Hepatic stellate cell (primary cell): ENCODE measurements at places on chromosomes 3 and 15.

DNA sequence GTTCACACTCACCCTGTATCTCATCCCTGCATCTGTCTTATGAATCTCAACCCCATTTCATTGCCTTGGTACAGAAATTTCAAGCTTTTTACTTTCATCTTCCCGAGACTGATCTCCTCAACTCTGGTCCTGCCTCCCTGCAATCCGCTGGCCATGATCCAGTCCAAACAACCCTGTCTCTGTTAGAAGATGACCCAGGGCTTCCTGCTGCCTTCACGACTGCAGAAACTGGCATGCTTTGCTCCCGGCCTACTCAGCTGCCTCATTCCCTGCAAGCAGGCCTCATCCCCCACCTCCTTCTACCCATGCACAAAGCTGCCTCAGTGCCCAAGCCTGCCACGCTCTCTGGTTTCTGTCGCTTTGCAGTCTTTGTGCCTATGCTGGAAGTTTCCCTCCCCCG is 12.4 kb downstream of the HES1 start:
- peak; percentile 31 for DNase-seq

DNA sequence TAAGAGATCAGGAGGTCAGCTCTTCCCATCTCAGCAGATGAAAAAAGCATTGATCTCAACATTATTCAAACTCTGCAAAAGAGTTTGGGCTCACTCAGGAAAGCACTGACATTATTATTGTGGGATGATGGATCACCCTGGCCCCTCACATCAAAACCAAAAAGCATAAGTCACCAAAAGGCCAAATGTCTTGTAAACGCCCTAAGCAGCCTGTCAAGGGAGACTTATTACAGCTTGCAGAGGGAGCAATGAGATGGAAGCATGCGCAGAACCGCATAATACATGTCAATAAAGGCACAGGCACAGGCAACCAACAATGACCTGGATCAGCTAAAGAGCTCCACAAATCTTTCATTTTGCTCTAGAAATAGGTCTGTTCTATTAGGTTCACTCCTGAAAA is 4.6 kb downstream of the FSIP1 start:
- DNase-seq = no peak

GRCh38 chr15:52067545-52067926 is 45.0 kb downstream of the BCL2L10 start:
- no peak for DNase-seq

GRCh38 chr3:97636465-97636864 is 128.1 kb upstream of the ARL6 start:
- no peak for DNase-seq

DNA sequence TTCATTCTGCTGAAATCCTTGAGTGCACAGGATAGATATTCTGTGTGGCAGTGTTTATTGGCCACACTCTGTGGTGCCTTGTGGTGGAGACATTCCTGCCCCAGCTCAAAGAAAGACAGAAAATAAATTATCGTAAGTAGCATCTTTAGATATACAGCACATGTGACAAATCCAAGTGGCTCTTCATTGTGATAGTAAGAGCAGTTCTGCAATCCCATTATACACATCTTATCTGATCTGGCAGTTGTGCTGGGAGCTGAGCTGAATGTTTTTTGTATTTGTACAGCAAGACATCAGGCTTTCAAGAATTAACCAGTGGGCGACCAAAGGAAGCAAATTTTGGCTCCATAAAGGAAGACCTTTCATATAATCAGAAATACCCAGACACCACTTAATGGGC is 235.3 kb upstream of the MRPL3 start:
- no peak for DNase-seq

GRCh38 chr3:120801484-120801883 is 58.9 kb downstream of the GTF2E1 start:
- DNase-seq = no peak

GRCh38 chr3:160196511-160197104 is 28.6 kb upstream of the C3orf80 start:
- DNase-seq = no peak

DNA sequence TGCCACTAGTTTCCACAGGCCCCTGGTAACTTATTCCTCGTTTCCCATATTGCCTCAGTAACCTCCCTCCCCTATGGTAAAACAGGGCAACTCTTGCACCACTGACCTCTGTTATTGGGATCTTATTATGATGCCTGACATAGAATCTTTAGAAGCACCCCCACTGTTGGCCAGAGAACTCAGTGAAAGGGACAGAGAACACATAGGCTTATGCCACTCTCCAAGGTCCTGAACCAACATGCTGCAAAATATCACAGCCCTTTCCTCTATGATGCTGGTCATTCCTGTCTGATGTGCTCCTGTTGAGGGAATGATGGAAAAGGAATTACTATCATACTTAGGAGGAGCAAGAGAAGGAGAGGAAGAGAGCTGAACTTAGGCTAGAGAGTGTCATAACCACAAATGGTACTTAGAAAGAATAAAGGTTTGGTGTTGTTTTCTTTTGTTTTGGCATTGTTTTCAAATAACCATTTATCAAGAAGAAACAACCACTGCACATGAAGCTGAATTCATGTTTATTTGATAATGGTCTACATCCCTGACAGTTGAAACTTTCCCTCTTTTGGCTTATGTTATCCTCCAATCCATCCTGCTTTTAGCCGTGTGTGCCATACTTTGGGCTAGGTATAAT is 330.2 kb downstream of the EPHB1 start:
- DNase-seq = peak; percentile 22
